ENCODE measurements at places on chromosomes 2 and 18.
A peak's percentile ranks its signal among the peaks of the same experiment; 100 is the strongest.

GRCh38 chr2:9753665-9754531 is 89.4 kb upstream of the TAF1B start:
- DNase-seq = no peak

- DNase-seq = no peak
Measured at GRCh38 chr2:237350597-237350996, 63.4 kb downstream of the COL6A3 start.

- DNase-seq = no peak
Measured at GRCh38 chr2:96618596-96619283, 19.4 kb downstream of the KANSL3 start.

DNA sequence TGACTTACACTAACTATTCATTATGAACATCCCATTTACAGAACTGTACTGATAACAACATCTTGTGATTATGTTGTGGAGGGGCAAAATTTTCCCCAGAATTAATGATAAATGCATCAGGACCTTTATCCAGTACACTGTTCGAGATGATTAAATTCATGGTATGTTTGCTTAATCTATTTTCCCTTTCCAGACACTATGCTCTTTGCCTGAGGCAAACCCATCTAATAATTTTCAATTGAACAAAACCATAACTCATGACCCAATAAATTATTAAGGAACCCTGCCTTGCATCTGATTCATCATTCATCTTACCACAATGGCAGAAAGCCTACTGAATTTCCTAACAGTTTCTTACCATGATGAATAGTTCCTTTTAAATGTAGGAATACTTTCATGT is 385.0 kb downstream of the DSEL start:
- DNase-seq = no peak

- no peak for DNase-seq
Measured at GRCh38 chr18:34600874-34601656, 109.0 kb upstream of the DTNA start.

GRCh38 chr2:240248721-240249422 is 108.4 kb upstream of the OTOS start:
- no peak for DNase-seq

GRCh38 chr2:28543316-28544035 is 47.6 kb downstream of the PLB1 start:
- DNase-seq = no peak

DNA sequence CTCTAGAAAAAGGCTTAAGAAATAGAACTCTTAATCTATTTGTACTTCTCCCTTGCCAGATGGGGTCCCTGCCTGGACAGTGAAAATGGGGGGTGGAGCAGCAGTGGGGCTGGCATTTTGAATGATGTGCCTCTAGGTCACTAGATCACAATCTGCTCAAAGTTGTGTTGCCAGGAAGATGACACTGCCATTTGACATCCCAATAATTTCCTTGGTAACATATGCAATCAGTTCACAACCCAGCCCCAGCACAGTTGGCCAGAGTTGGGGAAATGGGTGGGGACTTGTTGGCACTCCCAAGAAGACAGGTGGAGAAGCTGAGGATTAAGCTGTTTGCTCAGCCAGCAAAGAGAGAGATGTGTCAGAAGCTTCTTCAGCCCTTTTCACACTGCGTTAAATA is 558.3 kb upstream of the KLHL29 start:
- DNase-seq = no peak

DNA sequence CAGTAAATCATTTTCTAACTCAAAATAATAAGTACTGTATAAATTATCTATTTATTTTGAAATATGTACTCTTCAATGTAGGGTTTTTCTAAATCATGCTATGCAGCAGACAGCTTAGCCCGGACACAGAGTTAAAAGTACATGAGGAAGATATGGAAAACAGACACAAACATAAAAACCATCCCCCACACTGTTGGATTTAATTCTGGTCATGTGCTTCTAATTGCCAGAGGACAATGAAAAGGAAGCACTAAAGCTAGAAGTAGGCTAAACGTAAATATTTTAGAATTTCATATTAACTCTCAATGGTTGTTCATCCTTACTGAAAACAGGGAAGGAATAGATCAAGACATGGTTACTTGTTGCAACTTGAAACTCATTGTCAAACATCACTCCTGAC is 420.7 kb downstream of the ERBB4 start:
- DNase-seq = no peak

DNA sequence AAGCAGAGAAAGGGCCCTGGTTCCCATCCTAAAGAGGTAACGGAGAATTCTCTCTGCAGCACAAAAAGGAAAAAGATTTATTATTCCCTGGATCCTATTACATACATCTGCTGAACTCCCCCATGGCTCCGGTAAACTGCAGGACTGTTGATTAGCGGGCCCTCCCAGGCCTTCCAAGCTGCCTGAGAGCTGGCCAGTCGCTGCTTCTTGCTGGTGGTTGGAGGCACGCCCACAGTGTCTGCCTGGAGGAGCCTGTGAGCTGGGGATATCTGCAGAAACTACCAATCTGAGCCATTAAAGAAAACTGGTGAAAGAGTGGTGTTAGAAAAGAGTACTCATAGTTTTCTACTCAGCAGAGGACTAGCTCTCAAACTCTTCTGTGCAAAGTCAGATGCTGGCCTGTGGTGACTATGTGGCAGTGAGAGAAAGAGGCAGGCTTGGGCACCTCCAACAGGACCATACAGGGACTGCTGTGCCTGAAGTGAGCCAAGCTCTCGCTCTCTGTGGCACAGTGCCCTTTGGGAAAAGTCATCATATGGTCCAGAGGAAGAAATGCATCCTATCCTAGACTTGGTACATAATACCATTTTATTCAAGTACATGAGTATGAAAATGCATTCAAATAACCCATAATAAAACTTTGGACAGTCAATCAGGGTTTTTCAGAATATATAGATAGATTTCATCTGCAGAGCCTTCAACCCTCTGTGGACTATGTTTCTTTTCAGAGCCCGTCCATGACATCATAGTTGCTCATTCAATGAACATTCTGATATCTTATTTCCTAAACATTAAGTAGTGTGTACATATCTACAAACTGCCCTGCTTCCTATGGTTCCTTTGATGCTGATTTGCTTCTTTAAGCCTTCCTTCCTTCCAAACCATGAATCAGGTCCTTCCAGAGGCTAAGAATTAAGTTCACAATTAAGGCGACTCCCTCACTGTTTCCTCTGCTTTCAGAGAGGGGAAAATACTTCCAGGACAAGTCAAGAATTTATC is 242.0 kb upstream of the LYPD1 start:
- DNase-seq = peak; percentile 70

DNA sequence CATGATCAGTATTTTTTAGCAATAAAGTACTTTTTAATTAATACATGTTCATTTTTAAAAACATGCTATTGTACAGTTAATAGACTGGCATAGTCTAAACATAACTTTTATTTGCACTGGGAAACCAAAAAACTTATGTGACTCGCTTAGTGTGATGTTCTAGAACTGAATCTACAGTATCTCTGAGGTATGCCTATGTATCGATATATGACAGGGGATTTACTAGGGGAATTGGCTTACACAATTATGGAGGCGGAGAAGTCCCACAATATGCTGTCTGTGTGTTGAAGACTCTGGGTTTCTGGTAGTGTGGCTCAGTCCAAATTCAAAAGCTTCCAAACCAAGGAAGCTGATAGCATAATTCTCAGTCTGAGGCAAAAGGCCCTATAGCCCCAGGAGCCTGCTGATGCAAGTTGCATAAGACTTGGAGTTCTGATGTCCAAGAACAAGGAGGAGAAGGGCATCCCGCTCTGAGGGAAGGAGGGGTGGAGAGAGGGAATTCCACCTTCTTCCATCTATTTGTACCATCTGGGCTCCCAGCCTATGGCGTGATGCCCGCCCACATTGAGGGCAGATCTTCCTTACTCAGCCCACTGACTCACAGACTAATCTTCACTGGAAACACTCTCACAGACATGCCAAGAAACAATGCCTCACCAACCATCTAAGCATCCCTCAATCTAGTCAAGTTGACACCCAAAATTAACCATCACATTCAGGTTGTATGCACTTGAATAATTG is 27.5 kb downstream of the ZNF638 start:
- DNase-seq = no peak

GRCh38 chr18:62784966-62785413 is 69.6 kb downstream of the PHLPP1 start:
- DNase-seq = peak; percentile 90

- DNase-seq = no peak
Measured at GRCh38 chr2:137333386-137334165, 568.2 kb downstream of the THSD7B start.

GRCh38 chr18:2683055-2683454 is 27.5 kb downstream of the SMCHD1 start:
- no peak for DNase-seq

- no peak for DNase-seq
Measured at GRCh38 chr2:183995632-183996031, 602.7 kb upstream of the ZNF804A start.

DNA sequence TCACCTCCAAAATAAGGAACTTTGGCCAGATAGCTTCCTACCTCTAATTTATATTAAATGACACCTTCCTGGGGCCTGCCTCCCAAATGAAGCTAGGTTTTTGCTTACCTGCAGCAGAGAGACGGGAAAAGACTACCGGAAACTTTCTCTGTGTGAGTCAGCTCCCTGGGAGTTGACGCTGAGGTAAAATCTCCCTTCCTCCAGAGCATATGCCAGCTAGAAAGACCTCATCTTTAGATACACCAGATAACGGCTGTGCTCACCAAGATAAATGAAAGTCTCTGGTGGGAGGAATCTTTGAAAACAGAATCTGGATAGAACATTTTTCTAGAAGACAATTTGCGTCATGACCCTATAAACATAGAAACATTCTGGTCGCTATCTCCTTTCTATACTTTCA is 99.7 kb upstream of the RFX8 start:
- DNase-seq = no peak

- no peak for DNase-seq
Measured at GRCh38 chr2:76314271-76315020, 603.7 kb upstream of the GCFC2 start.

DNA sequence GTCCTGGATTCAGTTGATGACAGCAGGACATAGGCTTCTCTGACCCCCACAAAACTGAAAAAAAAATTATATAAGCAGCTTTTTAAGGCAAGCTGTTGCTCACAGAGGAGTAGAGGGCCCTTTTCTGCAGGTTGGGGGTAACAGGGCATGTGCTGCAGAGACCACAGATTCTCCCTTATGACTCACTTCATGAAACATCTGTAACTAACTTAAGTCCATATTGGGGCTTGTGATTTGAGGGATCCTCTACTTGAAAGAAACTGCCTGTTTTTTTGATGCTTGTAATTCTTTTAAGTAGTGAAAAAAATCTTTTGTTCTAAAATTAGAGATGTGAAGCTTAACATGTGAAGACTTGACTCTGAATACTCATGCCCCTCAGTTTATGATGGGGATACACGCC is 33.4 kb downstream of the XRCC5 start:
- no peak for DNase-seq

DNA sequence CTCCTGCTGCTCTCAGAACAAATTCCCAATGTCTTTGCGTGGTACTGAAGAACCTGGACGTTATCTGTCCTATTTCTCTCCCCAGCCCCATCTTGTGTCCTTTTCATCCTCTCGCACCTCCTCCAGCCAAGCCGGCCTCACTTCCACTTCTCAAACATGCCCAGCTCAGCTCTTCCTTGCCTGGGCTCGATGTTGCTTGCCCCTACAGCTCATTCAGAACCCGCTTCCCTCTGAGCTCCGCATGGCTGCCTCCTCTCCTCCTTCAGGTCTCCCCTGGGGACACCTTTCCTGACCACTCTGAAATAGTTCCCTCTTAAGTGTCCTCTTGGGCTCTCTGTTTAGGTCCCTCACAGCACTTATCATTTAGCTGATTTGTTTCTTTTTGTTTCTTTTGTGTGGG is 6.7 kb upstream of the SMARCAL1 start:
- no peak for DNase-seq

- no peak for DNase-seq
Measured at GRCh38 chr2:168915441-168916330, 14.6 kb downstream of the G6PC2 start.

GRCh38 chr18:33210575-33211189 is 229.8 kb downstream of the CCDC178 start:
- DNase-seq = no peak

GRCh38 chr18:52342456-52342855 is 2.5 kb downstream of the DCC start:
- DNase-seq = no peak

- no peak for DNase-seq
Measured at GRCh38 chr2:77387324-77387723, 134.9 kb downstream of the LRRTM4 start.

DNA sequence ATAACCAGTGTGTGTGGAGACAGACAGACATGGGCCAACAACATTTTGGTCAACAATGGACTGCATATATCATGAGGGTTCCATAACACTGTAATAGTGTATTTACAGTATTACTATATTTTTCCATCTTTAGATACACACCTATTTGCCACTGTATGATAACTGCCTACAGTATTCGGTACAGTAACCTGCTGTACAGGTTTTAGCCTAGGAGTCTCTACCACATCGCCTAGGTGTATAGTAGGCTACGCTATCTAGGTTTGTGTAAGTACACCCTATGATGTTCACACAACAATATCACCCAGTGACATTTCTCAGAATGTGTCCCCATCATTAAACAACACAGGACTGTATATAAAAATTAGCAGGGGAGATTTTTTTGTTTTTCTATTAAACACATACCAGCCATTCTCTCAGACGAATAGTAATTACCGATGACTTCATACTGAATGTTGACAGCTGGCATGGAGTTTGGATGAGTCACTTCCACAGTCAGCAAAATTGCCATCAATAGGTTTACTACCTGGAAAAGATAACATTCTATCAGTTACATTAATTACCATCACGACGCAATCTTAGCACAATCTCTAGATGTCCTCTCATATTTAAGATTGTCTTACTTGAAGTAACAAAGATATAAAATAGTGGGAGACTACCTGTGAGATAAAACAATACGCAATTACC is 10.8 kb downstream of the LAPTM4A start:
- DNase-seq = no peak

DNA sequence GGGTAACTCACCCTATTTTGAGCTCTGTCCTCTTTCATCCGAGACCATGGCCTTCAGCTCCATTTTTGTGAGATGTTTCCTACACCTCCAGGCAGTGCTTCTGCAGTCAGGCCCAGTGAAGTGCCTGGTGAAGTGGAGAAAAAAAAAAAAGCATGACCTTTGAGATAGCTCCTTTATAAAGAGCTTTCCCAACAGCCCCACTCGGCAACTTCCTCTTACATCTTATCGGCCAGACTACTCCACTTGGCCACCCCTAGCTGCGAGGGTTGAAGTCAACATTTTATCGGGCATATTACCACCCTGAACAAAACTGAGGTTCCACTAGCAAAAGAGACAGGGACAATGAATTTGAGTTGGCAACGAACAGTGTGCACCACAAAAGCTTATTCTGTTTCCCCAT is 124.8 kb upstream of the RNF152 start:
- no peak for DNase-seq

GRCh38 chr2:218010140-218010983 is 7.6 kb upstream of the TNS1 start:
- peak; percentile 37 for DNase-seq

GRCh38 chr2:154827286-154827685 is 128.8 kb downstream of the KCNJ3 start:
- DNase-seq = no peak

Measured in testis (tissue), 5 donors.